Activated CD4-positive, alpha-beta memory T cell treated with anti-CD3 and anti-CD28 coated beads, Interleukin-2, amount 10 ng/mL, durations not matched to agents 7 days and 5 days (primary cell): ENCODE measurements at places on chromosomes 13 and 19. TPM values are rescaled to one million over a fixed set of nuclear protein-coding genes. Genes with fewer than 3 reads are reported as not detected.

DNA sequence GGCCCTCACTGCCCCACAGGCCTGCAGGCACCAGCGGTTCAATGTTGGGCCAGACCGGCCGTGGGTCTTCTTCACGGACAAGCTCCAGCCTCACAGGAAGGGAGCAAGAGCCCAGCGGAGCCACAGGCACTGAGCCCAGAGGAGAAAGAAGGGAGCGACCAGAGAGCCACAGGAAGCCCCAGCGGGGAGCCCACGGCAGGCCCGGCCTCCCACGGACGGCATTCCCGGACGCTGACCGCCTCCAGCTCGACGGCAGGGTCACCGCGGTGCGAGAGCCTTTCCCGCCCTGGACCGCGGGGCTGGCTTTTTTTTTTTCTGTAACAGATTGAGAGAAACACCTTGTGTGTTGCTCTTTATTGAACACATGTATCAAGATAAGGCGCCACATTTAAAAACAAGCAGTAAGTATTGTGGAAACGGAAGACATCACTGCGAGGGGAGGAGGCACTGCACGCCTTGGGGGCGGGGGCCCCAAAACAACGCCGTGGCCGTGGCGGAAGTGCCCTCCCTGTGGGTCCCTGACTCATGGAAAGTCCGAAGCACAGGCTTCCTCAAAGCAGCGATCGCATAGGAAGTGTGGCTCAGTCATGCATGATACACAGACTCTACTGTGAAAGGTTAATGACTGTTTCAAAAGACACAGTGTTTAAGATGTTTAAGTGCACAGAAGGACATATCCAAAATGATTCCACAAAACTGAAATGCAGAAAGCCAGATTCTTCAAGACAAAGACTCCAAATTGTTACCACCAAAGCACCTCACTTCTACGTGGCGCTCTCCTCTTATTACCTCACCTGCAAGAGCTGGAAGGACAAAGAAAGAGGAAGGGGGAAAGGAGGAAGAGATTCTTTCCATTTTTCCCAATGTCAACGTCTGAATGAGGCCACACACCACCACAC is 3.5 kb downstream of the RASA3 start:
- DNase-seq = peak; percentile 93

- no peak for DNase-seq
Measured at GRCh38 chr13:78601874-78602560, 1.3 kb downstream of the POU4F1 start.

ZNF497 gene
- 1.2 TPM for total RNA-seq

DNA sequence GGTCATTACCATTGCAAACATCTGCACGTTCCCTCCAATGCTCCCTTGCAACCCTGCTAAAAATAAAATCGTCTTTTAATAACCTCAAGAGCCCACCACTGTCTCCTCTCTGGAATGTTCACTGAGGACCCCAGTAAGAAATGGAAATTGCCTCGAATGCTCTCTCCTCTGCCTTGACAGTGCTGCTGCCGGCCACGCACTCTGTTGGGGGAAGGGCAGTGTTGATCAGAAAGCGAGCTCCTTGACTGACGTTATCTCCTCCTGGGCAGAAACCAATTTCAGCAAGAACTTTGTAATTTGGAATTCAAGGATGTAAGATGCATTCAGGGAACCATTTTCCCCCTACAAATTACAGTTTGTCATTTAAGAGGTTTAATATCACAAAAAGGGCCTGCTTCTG is 718.5 kb downstream of the UQCRFS1 start:
- DNase-seq = no peak

BCL2L12 gene
- total RNA-seq = 71.2 TPM

GRCh38 chr13:80685942-80686341 is 345.0 kb upstream of the SPRY2 start:
- DNase-seq = no peak

DNA sequence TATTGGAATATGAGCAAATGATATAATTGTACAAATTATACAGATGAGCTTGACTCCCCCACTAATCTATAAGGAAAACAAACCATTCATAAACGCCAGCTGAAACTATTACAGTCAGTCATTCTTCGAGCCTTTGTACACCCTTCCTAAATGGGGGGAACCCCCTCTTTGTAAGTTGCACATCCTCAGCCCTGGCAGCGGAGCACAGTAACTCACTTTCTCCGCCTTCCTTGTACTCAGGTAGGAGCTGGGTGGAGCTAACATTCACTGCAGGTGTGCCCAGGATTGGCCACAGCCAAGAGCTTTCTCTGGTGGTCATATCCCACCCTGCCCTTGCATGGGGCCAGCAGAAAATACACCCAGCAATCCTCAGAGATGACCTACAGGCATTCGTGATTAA is 28.6 kb downstream of the PIN1 start:
- DNase-seq = no peak

OR7C1 gene
- not detected for total RNA-seq

LMTK3 gene
- 3.8 TPM for total RNA-seq

- DNase-seq = no peak
Measured at GRCh38 chr13:48508011-48508410, 24.9 kb downstream of the RCBTB2 start.

NEK3 gene
- total RNA-seq = 12.9 TPM

DNA sequence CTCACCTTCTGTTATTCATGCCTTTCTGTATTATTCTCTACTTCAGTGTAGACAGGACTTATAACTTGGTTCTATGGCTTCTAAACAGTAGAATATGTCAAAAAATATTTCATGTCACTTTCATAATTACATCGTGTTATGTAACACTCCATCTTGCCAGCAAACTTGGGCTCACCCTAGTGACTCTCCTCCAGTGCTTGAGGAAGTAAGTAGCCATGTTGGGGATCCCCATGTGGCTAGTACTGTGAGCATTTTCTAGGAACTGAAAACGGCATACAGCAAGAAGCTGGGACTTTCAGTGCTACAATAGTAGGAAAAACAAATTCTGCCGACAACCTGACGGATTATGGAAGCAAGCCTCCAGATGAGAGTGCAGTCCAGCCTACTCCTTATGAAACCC is 495.6 kb downstream of the SLITRK6 start:
- no peak for DNase-seq

ALKBH7 gene
- 52.5 TPM for total RNA-seq

DNA sequence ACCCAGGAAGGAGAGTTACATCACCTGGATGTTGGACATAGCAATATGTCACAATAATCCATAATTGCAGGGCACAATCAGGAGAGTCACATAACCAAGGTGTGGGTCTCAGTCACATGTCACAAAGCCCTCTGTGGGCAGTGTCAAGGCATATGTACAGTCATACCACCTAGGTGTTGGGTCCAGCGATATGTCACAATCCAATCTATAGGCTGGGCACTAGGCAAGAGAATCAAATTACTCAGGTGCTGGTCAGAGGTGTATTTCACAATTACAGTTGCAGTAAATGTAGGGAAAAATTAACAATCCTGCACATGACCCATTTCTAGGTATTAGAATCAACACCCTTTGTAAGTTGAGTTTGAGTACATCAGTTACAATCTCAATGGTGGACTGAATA is 126.2 kb upstream of the ZNF91 start:
- DNase-seq = no peak

GRCh38 chr19:39193803-39194202 is 3.0 kb upstream of the NCCRP1 start:
- no peak for DNase-seq

DNA sequence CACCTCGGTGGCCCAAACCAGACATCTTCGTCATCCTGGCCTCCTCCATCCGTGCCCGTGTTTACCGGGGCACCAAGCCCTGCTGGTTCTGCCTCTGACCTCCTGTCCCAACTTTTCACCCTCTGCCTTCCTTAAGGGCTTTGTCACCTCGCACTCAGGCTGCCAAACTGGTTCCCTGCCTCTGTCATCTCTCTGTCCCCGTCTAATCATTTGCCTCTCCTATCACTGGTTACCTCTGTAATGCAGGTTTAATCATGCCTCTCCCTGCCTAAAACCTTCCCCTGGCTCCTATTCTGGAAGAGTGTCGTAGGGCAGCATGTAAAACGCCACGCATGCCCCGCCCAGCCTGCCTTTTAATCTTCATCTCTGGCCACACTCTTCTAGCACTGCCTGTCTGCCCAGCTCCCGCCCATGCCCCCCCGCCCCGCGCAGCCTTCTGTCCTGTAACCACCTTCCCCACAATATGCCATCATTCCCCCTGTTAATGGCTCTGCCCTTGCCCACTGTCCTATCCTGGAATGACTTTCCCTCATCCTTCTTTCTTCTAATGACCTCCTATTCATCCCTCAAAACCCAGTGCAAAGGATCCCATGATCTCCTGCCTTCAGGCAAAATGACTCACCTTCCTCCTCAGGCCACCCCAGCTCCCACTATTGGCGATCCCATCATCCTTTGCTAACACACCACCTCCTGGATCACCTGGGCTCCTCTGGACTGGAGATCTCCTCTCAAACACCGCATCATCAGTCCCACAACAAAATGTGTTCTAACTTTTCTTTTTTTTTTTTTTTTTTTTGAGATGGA is 66.7 kb downstream of the PEX11G start:
- no peak for DNase-seq

CASP14 gene
- not detected for total RNA-seq

- no peak for DNase-seq
Measured at GRCh38 chr19:7874076-7874896, at the start of gene PRR36. Gene PRR36 (minus strand): TSS chr19:7874390. CDS start chr19:7873689, 701 bp downstream.

GRCh38 chr19:925526-926322 is at the start of gene ARID3A:
Gene ARID3A (plus strand): TSS chr19:926035. CDS start chr19:929529, 3,494 bp downstream.
- DNase-seq = peak; percentile 80

C5AR1 gene
- not detected for total RNA-seq

DNA sequence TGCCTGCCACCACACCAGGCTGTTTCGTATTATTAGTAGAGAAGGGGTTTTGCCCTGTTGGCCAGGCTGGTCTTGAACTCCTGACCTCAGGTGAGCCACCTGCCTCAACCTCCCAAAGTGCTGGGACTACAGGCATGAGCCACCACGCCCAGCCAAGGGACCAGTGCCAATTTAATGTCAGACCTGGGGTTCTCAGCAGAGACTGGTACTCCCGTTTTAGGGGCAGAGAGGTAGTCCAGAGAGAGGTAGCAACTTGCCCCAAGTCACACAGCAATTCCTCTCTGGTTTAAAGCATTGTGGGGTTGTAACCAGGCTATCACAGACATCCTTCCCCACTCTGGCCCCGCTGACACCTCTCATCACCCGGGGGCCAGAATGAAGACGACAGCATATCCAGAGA is 112.1 kb downstream of the PTPRS start:
- no peak for DNase-seq

DNA sequence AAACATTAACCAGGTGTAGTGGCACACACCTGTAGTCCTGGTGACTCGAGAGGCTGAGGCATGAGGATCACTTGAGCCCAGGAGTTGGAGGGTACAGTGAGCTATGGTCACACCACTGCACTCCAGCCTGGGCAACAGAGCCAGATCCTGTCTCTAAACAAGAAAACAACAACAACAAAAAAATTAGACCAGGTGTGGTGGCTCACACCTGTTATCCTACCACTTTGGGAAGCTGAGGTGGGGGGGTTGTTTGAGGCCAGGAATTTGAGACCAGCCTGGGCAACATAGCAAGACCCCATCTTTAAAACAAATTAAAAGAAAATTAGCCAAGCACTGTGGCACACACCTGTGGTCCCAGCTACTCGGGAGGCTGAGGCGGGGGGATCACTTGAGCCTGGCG is 20.8 kb upstream of the PTPRS start:
- DNase-seq = no peak

STK11 gene
- 84.2 TPM for total RNA-seq

GRCh38 chr19:31560086-31561060 is 211.1 kb upstream of the TSHZ3 start:
- DNase-seq = no peak

GRCh38 chr13:97214921-97215320 is 7.2 kb upstream of the MBNL2 start:
- DNase-seq = no peak

GRCh38 chr13:29743201-29743786 is 107.1 kb downstream of the UBL3 start:
- DNase-seq = no peak

DNA sequence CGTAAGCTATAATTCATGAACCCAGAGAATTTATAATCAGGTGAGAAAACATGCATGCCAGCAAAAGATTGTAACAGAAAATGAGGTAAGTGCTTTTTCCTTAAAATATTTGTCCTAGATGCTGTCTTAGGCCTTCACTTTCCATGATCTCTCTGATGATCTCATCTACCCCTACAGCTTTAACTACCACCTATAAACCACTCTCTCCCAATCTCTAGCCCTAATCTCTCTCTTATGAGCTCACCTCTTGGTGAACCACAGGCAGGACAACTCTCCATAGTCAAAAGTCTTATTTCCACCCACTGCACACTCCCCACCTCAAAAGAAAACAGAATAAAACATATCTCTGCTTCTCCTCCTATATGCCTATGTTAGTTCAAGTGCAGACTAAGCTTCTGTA is 137.1 kb downstream of the SLC7A1 start:
- no peak for DNase-seq
